ENCODE measurements at places on chromosomes 2 and 18.

- no peak for DNase-seq
Observed at GRCh38 chr2:23066686-23067085, 318.3 kb upstream of the KLHL29 start.

- DNase-seq = no peak
Observed at GRCh38 chr2:186751790-186752189, 57.9 kb downstream of the FAM171B start.

DNA sequence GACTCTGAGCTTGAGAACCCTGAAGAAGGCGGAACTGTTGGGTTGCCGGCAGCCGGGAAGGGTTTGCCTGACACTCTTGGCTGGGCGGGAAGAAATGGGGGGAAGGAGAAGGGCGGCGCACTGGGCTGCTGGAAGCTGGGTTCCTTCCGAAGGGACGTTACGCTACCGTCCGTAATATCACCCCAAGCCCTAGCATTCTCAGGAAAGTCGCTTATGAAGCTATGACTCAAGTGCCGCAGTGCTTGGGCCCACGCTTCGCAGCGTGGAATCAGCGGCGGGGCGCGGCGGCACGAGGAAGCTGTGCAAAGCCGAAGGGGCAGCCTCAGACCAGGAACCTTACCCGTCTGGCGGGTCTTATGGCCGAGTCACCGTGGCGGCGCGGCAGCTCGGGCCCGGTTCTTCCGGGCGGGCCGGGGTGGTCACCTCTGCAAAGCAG lies 50.2 kb upstream of the SIGLEC15 start:
- peak; percentile 86 for DNase-seq

DNA sequence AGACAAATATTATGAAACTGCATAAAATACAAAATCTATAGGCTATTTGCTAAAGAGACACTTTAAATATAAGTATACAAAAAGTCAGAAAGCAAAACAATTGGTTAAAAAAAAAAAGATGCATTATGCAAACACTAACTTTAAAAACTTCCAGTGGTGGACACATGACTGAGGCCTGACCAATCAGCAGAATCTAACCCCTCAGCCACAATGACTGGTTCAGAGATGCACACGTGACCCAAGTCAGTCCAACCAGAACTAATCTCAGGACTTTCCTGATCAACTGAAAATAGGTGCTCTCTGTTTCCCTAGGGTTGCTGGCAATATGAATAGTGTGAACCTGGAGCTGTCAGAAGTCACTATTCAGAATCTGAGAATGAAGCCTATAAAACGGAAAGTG lies 22.7 kb downstream of the DNER start:
- DNase-seq = no peak

- DNase-seq = no peak
Observed at GRCh38 chr2:217047209-217047608, 187.3 kb upstream of the TNP1 start.

- no peak for DNase-seq
Observed at GRCh38 chr2:177595126-177595845, 202.7 kb downstream of the AGPS start.

DNA sequence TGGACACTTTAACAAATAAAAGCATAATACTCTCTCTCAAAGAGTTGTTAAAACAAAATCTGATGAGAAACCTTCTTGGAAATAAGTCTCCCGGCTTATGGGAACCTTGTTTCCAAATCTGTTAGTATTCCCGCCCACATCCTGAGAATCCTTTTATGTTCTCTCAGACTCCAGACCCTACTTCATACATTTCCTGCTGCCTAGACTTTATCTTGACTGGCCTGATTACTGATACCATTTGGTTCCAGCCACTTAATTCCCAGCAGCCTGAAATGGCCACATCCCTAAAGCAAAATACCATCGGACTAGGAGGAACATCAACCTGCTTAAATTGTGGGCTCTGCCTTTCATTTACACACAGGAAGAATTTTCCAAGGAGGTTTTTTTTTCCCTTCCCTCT lies 79.1 kb upstream of the CYP1B1 start:
- DNase-seq = no peak

GRCh38 chr2:241087420-241088268 lies 14.4 kb downstream of the MTERF4 start:
- no peak for DNase-seq

- peak; percentile 26 for DNase-seq
Observed at GRCh38 chr2:105510761-105511528, 112.1 kb upstream of the FHL2 start.

DNA sequence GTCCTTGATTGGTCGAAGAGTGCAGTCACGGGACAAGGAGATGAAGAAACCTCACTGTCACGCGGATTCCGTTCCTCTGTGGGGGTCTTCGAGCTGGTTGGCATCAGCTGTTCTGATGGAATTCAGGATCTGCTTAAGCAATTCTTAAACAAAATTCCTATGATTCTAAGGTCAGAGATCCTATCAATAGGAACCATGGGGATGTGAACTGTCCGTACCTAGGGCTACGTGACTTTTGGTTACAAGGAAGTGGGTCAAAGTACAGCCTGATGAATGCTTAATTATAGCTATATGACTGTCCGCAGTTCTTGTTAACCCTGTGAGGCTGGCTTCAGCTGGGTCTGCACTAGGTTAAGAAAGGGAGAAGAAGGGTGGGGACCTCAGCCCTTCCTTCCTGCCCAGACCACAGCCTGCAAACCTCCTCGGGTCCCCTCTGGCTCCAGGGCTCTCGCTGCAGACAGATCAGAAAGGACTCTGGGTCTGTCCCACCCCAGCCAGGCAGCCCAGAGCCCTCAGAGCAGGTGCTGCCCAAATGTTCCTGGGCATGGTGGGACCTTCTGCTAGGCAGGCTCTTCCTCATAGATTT lies 44.2 kb upstream of the TAF1B start:
- DNase-seq = no peak

DNA sequence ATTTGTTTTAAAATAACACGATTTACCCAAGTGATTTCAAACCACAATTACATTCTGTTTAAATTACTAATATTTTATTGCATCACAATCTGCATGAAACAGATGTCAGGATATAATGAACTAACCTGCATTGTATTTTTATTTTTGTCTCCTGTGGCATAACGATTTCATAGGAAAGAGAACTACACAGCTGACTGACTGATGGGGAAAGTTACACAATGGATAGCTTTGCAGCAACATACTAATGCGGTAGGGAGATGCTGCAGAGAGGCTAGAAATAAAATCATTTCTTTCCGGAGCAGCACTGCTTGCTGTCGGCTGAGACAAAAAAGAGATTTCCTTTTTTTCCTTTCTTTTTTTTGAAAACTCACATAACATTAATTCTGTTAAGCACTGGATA lies 36.9 kb downstream of the SCN1A start:
- DNase-seq = peak; percentile 38

GRCh38 chr2:8332646-8333045 lies 349.2 kb upstream of the ID2 start:
- no peak for DNase-seq

DNA sequence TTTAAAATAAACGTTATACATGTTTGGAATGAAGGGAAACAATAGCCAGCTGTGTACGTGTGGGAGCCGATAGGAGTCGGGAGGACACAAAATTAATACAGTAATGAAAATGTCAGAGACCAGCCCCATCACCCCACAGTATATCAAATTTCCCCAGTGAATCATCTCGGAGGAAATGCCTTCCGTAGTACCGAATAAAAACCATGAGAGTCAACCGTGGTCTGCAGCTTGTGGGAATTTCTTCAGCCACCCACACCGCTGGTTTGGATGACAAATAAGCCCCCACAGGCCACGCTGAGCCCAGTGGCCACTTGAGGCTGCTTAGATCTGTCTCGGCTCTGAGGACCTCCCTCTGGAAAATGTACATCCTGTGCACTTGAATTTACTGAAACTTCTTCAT lies 133.7 kb downstream of the COL6A3 start:
- peak; percentile 95 for DNase-seq

DNA sequence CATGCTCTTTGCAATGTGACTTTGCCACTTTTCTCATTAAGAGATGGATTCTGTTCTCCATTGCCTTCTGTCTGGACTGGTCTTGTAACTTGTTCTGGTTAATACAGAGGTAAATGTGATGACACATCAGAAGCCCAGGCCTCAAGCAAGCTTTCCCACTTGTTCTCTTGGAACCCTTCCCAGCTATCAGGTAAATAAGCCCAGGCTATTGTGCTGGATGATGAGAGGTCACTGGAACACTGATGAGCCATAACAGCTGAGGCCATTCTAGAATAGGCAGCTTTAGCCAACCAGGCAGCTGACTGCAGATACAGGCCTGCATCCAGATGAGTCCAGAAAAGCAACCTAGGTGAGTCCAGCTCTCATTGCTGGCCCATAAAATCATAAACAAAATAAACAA lies 1007.0 kb upstream of the ACVR2A start:
- no peak for DNase-seq

GRCh38 chr18:24112874-24113615 lies 25.8 kb upstream of the CABYR start:
- DNase-seq = no peak

- DNase-seq = no peak
Observed at GRCh38 chr18:46477425-46478011, 179.5 kb downstream of the LOXHD1 start.

GRCh38 chr18:79409313-79409712 lies 13.6 kb downstream of the NFATC1 start:
- no peak for DNase-seq

DNA sequence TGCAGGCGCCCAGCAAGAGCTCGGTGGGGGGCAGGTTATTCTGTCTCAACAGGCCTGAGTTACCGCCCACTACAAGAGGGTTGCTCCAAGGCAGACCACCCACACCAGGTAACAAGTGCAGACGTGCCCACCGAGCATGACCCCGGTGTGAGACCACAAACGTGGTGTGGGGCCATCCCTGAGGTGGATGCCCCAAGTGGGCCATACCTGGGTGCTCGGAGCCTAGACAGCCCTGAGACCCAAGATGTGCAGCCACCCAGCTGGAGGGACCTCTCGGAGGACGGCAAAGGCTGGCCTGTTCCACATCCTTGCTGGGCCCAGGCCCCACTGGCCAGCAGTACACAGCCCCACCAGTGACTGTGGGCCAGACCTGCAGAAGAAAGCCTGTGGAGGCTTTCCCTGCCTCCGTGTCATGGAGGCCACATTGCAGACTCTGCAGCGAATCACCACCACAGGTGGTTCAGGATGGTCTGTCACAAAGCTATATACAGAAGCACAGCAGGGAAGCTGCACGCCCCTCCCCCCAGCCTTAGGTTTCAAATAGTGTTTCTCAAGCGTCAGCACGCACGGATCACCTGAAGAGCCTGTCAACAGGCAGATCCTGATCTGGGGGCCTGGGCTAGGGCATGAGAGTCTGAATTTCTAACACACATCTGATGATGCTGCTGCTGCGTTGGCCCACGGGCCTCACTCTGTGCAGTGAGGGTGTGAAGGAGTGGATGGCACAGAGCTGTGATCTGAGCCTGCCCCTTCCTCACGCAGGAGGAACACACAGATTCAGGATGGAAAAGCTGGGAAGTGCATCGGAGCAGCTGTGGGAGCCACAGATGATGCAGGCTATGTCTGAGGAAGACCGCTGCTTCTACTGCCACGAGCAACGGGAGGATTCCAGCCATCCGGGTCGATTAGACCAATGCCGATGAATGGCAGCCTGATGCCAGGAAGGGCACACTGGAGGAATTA lies 96.8 kb downstream of the UXS1 start:
- DNase-seq = no peak

DNA sequence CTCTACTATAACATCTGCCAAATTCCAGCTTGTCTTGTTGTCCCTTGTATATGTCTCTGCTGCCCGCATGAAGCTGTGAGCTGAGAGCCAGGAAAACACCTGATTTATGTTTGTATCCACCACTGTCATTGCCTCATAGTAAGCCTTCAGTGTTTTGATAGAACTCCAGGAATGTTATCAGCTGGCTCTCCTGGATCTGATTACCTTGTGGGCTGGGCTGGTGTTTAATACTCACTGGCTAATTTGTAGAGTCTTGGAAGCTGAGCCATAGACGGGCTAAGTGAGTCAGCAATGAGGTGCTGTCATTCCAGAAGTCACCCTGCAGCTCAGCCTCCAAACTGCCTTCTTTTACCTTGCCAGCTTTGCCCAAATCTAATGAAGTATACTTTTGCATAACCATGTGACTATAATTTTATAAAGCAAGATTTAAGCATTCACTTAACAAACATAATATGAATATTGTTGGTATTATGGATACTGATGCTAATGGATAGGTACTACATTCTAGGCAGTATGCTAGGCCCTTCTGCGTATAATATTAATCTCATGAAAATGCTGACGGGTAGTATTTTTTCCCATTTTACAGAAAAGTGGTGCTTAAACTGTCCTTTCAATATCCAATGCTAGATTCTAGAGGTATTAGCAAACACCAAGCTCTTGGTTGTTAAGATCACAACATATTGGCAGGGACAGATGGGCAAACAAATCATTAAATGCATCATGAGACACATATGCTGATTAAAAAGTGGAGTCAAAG lies 62.7 kb upstream of the GATA6 start:
- no peak for DNase-seq

GRCh38 chr2:203871371-203871983 lies 3.9 kb downstream of the CTLA4 start:
- DNase-seq = no peak

DNA sequence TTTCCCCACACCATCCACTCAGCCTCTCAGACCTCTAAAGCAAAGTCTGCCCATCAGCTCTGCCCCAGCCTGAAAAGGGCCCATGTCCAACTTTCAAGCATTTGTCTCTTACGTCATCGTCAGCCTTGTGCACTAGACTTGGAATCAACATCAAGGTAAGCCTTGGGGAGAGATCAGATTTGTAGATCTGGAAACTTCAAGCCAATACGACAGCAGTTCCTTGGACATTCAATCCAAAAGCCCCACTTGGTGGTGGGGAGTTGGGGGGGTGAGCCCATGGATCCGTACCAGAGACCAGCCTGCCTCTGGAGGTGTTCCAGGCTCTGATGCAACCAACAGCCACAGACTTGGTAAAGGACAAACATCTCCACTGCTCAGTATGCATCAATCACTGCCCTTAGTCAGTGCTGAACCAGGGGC lies 206.8 kb upstream of the MEIS1 start:
- no peak for DNase-seq

DNA sequence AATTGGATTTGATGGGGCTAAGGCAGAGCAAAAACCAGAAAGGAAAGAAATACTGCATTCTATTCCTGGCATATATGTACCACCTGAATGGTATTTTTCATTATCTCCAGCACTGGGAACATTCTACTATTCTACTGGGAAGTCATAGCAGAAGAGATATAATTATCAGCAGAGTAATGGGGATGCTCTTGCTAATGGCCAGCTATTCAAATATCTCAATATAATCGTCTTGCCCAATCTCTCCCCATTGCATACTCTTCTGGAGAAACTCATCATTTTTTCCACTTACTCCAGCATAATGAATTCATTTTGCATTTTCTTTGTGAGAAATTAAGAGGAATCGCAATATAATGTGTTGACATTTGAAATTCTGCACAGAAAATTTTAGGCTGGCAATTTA lies 1794.7 kb upstream of the PIK3C3 start:
- DNase-seq = no peak

- no peak for DNase-seq
Observed at GRCh38 chr2:166942377-166942776, 54.1 kb downstream of the XIRP2 start.

- DNase-seq = peak; percentile 80
Observed at GRCh38 chr2:205675861-205676516, 6.3 kb upstream of the NRP2 start.

GRCh38 chr2:111707700-111708099 lies 176.3 kb downstream of the ANAPC1 start:
- DNase-seq = no peak
